Activated CD8-positive, alpha-beta memory T cell treated with anti-CD3 and anti-CD28 coated beads for 24 hours (primary cell): ENCODE measurements at places on chromosomes 2 and 18.

- DNase-seq = no peak
Observed at GRCh38 chr2:124018890-124019289, 6.2 kb upstream of the CNTNAP5 start.

- DNase-seq = no peak
Observed at GRCh38 chr2:181235683-181236459, 221.3 kb upstream of the ITGA4 start.

- DNase-seq = no peak
Observed at GRCh38 chr2:120470041-120470965, 124.4 kb downstream of the INHBB start.

DNA sequence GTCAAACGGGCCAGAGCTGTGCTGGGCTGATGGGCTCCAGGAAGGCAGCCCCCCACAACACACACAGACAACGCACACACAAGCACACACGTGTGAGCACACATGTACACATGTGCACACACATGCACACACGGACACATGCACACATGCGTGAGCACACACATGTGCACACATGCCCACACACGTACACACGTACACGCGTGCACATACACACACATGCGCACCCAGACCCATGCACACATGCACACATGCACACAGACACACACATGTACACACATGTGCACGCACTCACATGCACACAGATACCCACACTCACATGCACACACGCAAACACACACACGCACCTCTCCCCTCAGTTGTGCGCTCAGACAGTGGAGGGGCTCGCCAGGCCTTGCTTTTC, 31.2 kb upstream of the HPCAL1 start:
- peak; percentile 38 for DNase-seq

DNA sequence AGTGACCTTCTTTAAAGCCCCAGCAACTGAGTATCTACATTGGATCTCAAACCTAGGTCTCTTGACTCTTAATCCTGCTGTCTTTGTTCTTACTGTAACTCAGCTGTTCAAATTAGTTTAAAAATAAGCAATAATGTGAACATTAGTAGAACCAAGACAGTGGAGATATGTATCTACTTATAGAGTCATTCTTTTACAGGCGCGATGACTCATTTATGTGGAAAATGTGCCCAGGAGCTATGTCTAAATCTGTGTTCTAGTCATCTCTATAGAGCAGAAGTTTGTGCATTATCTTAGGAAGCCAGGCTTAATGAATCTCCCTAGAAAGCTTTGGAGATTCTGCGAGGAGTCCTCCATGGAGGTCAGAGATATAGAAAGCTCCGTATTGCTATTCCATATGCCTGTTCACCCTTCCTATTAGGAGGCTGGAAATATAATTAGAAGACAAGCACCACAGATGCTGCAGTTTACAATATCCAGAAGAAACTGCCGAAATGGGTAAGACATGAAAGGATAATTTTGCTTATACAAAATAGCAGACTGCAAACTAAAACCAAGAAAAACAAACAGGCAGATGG, 211.6 kb downstream of the TRIB2 start:
- DNase-seq = no peak

DNA sequence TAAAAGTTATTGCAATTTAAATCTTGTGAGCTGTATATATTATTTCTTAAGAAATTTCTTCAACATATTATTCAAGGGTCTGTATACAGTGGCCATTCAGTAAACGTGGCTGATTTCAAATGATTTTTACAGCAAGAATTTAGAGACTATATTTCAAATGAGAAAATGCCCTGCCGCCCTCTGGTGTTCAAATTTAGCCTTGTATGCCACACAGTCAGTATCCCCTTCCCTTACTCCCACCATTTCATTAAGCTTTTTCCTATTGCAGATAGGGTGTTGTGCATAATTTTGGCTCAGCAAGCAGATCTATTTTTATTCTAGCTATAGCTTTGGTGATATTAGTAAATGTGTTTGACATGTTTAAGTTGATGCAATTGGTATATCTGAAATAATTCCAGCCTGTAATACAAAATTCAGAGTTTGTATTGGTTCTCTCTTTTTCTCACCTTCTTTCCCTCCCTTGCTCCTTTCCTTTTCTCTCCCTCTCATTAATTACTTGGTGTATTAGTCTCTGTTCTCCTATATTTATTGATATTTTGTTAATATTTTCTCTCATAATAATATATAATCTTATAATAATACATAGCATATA, 22.8 kb upstream of the SCN7A start:
- DNase-seq = no peak

GRCh38 chr2:109340381-109340780, 211.4 kb downstream of the SH3RF3 start:
- no peak for DNase-seq

DNA sequence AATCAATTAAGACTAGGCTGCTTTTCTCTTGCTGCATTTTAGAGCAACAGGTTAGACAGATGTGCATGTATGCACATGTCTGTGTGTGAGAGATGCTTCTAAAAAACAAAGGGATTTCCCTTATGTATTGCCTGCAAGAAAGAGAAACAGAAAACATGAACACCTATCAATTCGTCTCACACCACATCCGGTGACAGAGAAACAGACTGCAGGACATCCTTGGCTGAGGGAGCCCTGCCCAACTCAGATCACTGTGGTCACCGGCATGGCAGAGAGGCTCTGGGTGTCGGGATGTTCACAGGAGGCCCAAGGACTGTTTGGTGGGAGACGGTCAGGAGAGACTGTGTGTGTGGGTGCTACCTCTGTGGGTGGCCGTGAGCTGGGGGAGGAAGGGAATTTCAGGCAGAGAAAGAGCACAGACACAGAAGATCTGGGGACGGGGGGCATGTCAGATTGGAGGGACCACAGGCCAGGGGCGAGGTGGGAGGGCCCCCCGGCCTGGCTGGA, 24.9 kb downstream of the FHL2 start:
- no peak for DNase-seq

DNA sequence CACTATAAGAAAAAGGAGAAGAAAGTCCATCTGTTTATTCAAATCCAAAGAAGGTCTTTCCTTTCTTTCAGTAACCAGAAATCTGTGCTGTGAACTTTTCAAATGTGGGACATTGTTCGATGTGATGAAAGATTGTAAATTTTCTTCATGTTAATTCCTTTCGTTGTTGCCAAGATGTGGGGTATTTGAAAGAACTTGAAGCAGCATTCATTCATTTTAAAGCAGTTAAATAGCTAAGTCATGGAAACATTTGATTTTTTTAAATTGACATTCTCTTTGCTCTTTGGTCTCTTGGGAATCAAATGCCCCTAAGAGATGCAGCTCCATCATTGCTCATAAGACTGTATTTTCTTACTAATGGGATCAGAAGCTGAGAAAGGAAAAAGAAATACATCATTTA, 93.7 kb upstream of the EHBP1 start:
- DNase-seq = no peak

DNA sequence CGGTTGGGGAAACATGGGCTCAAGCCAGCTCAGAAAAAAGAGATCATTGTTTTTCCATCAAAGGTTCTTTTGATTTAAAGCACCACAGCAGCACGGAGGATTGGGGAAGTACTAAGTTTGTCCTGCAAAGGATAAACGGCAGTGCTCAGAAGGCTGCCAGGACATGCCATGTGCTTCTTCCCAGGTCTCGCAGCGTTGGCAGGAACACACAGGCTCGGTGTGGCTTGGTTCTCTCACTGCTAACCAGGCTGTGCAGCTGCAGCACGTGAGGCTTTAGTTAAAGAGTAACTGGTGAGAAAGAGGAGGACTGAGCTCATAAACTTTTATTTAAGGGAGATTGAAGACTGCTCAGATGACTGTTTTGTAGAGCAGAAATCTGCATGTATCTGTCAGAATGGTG, 264.3 kb downstream of the TSN start:
- DNase-seq = no peak

DNA sequence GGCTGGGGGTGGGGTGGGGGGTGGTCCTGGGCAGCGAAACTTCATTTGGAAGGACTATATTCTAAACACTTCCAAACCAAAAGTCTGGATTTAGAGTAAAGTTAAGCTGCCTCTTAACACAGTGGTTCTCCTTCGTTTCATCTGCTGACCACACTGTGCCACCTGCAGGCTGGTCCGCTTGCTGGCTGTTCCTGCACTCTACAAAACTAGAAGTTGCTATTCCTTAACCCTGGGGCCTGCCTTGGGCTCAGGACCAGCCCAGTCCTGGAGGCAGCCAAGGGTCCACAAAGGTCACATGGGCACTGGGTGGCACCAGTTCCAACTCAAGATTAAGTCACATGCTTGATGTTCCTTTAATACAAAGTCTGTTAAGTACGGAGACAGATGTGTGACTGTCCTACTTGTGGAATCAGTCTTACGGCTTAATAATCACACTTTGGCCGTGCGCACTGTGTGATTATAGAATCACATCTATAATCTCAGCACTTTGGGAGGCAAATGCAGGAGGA, 195.4 kb downstream of the FAM210A start:
- no peak for DNase-seq

GRCh38 chr2:170229125-170229524, 51.2 kb downstream of the MYO3B start:
- no peak for DNase-seq

- DNase-seq = no peak
Observed at GRCh38 chr2:107320881-107321280, 434.9 kb upstream of the ST6GAL2 start.

DNA sequence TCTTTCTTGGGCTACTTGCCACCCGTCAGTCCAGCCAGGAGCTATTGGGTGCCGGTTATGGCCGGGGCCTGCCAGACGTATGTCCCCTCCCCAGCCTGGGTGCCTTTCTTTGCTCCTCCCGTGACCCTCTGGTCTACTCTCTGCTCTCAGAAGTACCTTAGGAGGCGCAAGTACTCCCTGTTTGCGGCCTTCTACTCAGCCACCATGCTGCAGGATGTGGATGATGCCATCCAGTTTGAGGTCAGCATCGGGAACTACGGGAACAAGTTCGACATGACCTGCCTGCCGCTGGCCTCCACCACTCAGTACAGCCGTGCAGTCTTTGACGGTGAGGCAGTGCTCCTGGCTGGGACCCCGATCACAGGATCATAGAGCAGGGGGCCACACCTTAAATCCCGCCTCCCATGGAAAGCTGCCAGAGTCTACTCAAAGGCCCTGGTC, 99.5 kb downstream of the DYSF start:
- no peak for DNase-seq

- no peak for DNase-seq
Observed at GRCh38 chr2:119383410-119384140, 16.8 kb downstream of the DBI start.

DNA sequence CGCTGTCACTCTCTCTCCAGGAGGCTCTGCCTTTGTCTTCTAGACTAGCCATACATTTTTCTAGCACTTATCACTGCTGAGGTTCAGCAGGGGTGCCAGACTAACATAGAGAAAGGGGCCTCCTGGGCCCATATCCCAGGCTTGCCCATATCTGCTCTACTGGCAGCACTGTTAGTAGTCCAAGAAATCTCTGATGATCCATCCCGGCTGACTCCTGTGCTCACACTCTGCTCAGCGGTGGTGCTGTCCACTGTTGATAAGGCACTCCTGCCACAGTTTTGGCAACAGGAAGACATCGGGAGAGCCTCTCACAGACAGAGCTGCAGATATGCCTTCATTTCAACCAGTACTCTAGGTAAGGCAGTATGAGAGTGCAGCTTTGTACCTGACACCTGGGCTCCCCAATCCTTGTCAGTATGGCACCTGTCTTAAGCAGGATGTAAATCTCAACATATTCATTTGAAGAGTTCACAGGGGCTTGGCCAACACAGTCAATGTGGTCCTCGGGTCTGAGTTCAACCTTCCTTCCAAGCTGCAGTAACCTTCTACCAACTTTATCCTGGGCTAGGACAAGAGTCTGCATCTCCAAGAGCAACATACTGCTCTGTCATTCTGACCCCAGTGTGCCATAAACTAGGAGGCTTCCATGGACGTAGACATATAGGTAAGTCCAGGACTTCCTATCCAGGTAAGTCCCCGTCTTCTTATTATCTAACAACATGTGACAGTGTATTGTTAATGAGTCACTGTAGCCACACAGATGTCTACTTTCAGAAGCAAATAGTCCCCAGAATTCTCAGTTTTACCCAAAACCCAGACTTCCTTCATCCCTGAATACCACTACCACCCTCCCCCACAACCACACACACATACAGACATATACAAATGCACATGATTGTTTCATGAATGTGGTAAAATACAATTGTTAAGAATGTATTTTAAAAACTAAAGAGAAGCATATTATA, 16.2 kb downstream of the KLF7 start:
- peak; percentile 68 for DNase-seq

- peak; percentile 66 for DNase-seq
Observed at GRCh38 chr18:51668101-51668500, 470.6 kb upstream of the MEX3C start.

GRCh38 chr2:209688385-209688784, 83.2 kb upstream of the UNC80 start:
- DNase-seq = no peak

- DNase-seq = no peak
Observed at GRCh38 chr2:3476321-3476984, 42.9 kb downstream of the ADI1 start.

DNA sequence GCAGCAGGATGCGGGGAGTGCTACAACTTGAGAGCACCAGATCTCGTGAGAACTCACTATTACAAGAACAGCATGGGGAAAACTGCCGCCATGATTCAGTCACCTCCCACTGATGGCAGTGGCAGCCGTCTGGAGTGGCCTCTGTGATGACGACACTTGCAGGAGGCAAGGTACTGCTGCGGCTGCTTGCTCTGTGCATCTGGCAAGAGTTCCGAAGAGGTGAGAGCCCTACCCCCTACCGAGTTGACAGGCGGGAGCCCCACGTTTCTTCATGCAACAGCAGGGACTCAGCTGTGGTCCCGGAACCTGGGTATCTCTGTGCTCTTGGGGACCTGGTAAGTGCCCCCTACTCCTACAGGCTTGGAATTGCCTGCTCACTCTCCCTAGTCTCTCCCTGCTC, 1672.7 kb upstream of the TMEFF2 start:
- no peak for DNase-seq

GRCh38 chr2:241140445-241140840, 8.8 kb downstream of the PASK start:
- no peak for DNase-seq

- no peak for DNase-seq
Observed at GRCh38 chr2:25385910-25386309, 44.2 kb upstream of the DNMT3A start.

GRCh38 chr2:10217489-10218435, 84.9 kb upstream of the HPCAL1 start:
- no peak for DNase-seq
